ENCODE measurements at places on chromosomes 4 and X. TPM values are rescaled to one million over a fixed set of nuclear protein-coding genes. Genes with fewer than 3 reads are reported as not detected.

DNA sequence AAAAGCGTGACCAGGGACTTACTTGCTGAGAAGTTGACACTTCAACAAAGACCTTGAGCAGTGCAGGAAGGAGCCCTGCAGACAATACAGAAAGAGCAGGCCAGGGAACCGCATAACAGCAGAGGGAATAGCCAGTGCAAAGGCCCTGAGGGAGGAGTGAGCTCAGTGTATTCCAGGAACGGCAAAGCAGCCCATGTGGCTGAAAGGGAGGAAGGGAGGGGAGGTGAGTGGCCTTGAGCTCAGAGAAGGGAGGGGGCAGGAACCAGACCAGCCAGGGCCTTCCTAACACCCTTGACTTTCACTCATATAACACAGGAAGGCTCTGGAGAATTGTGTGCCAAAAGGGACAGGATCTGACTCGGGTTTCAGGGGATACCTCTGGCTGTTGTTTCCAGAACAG lies 112.2 kb downstream of the BCOR start:
- H3K36me3 ChIP-seq, result no peaks in the 10 kb centered on the region
- no peak for DNase-seq
- H3K4me3 ChIP-seq, result no peak overlapping the region
- H3K27ac ChIP-seq, result no peak overlapping the region

- H3K4me3 ChIP-seq, result no peak overlapping the region
- H3K27ac ChIP-seq, result no peak overlapping the region
- no peaks in the 10 kb centered on the region for H3K27me3 ChIP-seq
- no peak for DNase-seq
- H3K4me1 ChIP-seq, result no peaks in the 10 kb centered on the region
- H3K36me3 ChIP-seq, result no peaks in the 10 kb centered on the region
Observed at GRCh38 chr4:42588909-42589308, 68.0 kb downstream of the ATP8A1 start.

DNA sequence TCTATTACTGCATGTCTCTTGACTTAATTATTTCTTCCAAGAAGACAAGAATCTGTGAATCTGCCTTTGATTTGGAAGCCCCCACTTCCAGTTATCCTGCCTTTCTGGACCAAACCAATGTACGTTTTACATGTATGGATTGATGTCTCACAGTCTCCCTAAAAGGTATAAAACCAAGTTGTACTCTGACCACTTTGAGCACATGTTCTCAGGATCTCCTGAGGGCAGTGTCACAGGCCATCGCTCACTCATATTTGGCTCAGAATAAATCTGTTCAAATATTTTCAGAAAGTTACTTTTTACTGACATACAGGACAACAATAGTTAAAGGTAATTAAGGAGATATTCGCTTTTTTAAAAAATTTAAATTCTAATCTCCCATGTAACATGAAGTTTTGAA lies 188.6 kb upstream of the CPXCR1 start:
- no peak overlapping the region for H3K4me3 ChIP-seq
- no peaks in the 10 kb centered on the region for H3K36me3 ChIP-seq
- no peak for DNase-seq
- H3K27me3 ChIP-seq, result no peaks in the 10 kb centered on the region
- H3K4me1 ChIP-seq, result no peaks in the 10 kb centered on the region
- no peak overlapping the region for H3K27ac ChIP-seq

DNA sequence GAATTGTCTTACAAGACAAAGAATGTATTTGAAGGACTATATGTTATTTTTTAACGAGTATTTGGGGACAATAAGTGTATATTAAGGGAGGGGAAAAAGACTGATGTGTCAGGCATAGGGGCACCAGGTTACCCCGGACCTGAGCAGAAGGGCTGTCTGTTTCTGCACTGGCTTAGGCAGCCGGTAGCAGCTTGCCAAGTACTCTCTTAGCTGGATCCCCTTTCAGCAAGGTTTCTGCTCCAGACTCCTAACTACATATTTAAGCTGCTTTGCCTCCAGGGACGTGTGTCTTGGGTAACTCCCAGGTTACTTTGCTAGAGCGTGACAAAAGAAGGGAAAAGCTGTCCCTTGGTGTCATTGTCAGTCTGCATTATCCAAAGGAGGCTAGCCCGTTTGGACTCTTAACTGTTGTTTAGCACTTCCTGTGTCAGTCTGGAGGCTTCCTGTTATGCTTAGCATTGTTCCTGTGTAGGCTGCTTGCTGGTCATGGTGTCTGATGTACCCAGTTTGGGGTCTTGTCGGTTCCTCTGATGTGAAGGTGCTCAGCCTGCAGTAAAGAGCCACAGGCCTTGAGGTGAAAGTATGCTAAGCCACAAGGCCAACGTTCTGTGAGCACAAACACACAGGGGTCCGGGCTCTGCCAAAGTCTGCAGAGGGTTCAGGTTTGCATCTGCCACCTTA lies 11.6 kb downstream of the CXCR3 start:
- no peak overlapping the region for H3K4me3 ChIP-seq

DNA sequence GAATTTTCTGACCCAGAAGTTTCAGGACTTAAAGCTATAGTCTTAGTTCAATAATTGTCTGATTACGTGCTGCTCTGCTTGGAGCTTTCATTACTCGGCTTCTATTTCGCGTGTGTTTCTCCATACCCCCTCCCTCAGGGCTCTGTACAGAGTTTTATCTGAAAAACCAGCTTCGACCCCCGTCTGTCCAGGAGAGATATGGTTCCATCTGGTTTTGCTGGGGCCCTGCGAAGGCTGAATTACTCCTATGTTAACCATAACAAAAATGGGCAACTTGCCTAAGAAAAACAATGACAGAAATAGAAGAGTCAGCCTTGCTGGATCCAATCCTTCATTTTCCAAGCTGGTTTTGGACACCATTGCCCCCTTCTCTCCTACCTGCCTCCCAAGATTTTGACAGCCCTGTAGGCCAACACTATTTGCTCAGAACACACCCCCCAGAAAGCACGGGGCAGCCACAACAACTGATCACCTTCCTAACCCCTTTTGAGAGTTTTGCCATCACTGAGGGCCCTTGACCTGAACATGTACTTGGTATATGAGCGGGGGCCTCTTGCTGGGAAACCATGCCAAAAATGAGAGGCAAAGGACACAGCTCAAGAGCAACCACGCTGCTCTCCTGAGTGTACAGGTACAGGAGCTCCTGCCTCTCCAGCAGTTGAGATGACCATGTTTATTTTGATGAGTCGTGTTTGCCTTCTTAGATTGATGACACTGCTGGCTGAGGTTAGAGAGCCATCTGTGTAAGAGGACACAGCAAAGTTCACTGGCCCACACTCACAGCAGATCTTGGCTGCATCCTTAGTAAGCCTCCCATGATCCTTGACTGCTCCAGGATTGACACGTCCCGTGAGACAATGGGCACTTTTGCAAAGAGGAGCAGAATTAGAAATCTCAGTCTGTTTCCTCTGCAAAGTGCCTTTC lies 36.2 kb upstream of the ATP6AP2 start:
- H3K4me3 ChIP-seq, result no peak overlapping the region
- no peaks in the 10 kb centered on the region for H3K36me3 ChIP-seq
- H3K4me1 ChIP-seq, result no peaks in the 10 kb centered on the region
- no peak overlapping the region for H3K27ac ChIP-seq
- H3K27me3 ChIP-seq, result no peaks in the 10 kb centered on the region

GRCh38 chr4:114192854-114193253 lies 213.4 kb upstream of the ARSJ start:
- no peak for DNase-seq
- H3K36me3 ChIP-seq, result no peaks in the 10 kb centered on the region
- no peaks in the 10 kb centered on the region for H3K4me1 ChIP-seq
- no peak overlapping the region for H3K27ac ChIP-seq
- H3K27me3 ChIP-seq, result no peaks in the 10 kb centered on the region

DNA sequence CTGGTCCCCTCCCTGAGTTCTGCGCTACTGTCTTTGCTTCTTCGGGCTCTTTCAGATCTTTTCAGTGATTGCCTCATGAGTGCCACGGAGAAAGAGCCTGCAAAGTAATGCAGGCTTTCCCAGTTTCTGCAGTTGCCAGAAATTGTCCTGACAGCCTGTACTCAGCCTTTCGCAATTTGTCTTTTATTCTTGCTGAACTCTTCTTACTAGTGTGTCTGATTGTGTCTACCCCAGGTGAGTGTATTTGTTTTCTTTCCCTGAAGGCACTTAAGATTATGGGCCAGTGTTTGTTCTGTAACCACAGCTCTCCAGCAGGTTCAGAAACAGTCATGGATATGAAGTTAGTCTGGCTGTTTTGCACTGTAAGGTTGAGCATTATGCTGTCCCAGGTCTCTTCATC lies 47.1 kb downstream of the FAM193A start:
- H3K4me3 ChIP-seq, result no peak overlapping the region
- no peaks in the 10 kb centered on the region for H3K27me3 ChIP-seq
- no peak overlapping the region for H3K27ac ChIP-seq
- no peak for DNase-seq

Gene IL2
- total RNA-seq, result 0.57 TPM

DNA sequence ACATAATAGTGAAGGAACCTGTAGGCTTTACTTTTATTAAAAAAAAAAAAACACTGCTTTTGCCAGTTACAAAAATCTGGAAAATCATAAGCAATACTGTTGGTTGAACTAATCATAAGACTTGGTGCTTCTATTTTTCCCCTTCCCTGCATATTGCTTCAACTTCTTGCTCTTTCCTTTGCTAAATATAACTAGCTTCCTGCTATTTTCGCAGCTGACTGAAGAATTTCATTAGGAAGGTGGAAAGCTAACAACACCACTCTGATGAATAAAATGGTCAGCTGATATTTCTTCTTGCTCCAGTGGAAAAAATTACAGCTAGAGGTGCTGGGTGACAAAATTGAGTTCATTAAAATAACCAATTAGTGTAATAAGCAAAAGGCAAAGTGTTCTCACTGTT lies 39.3 kb downstream of the MEPE start:
- no peaks in the 10 kb centered on the region for H3K36me3 ChIP-seq
- DNase-seq, result no peak

- H3K27me3 ChIP-seq, result no peaks in the 10 kb centered on the region
- peak overlapping the region; percentile 14 for H3K4me3 ChIP-seq
- peaks cover 76% of the 10 kb centered on the region for H3K4me1 ChIP-seq
- no peaks in the 10 kb centered on the region for H3K36me3 ChIP-seq
Observed at GRCh38 chr4:140091305-140091704, 62.7 kb downstream of the MAML3 start.

Gene FAM53A
- total RNA-seq, result 7.0 TPM

DNA sequence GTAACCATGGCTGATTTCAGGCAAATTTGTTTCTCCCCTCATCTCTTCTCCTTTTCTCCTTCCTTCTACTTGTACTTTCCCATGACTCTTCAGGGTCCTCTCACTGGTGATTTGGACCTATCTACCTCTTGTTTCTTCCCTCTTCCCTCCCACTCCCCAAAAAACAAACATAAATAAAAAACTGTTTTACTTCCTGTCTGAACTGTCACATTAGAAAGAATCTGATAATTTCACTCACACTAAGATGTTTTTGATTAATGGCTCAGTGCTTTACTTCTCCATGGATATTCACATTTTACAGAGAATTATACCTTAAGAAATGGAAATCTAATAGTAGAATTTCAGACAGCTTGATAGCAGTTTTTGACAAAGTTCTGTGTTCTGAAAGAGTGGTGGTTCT lies 7.2 kb downstream of the STK26 start:
- no peaks in the 10 kb centered on the region for H3K27me3 ChIP-seq
- H3K4me3 ChIP-seq, result no peak overlapping the region
- peaks cover 8% of the 10 kb centered on the region for H3K4me1 ChIP-seq
- no peak overlapping the region for H3K27ac ChIP-seq
- H3K36me3 ChIP-seq, result no peaks in the 10 kb centered on the region

Gene ADGRL3
- 0.23 TPM for total RNA-seq

Gene PSAPL1
- not detected for total RNA-seq

GRCh38 chr4:156413239-156414135 lies 459.8 kb upstream of the CTSO start:
- no peaks in the 10 kb centered on the region for H3K36me3 ChIP-seq
- no peaks in the 10 kb centered on the region for H3K27me3 ChIP-seq
- no peak overlapping the region for H3K4me3 ChIP-seq
- H3K4me1 ChIP-seq, result no peaks in the 10 kb centered on the region

Gene NUDT11
- 11.9 TPM for total RNA-seq

- no peaks in the 10 kb centered on the region for H3K4me1 ChIP-seq
- no peak for DNase-seq
- no peak overlapping the region for H3K4me3 ChIP-seq
- H3K36me3 ChIP-seq, result no peaks in the 10 kb centered on the region
- H3K27me3 ChIP-seq, result no peaks in the 10 kb centered on the region
Observed at GRCh38 chr4:183832776-183833450, 72.2 kb upstream of the STOX2 start.

- H3K36me3 ChIP-seq, result no peaks in the 10 kb centered on the region
- no peak overlapping the region for H3K4me3 ChIP-seq
- no peaks in the 10 kb centered on the region for H3K4me1 ChIP-seq
- H3K27me3 ChIP-seq, result no peaks in the 10 kb centered on the region
Observed at GRCh38 chrX:78650906-78651437, 8.2 kb downstream of the RTL3 start.

Gene SSX4B
- 0.15 TPM for total RNA-seq

GRCh38 chr4:185764876-185765275 lies 47.1 kb downstream of the SORBS2 start:
- no peaks in the 10 kb centered on the region for H3K27me3 ChIP-seq
- no peaks in the 10 kb centered on the region for H3K36me3 ChIP-seq
- no peaks in the 10 kb centered on the region for H3K4me1 ChIP-seq

- H3K36me3 ChIP-seq, result no peaks in the 10 kb centered on the region
- no peaks in the 10 kb centered on the region for H3K27me3 ChIP-seq
- H3K4me1 ChIP-seq, result no peaks in the 10 kb centered on the region
Observed at GRCh38 chrX:153455571-153455970, 9.7 kb upstream of the TREX2 start.

DNA sequence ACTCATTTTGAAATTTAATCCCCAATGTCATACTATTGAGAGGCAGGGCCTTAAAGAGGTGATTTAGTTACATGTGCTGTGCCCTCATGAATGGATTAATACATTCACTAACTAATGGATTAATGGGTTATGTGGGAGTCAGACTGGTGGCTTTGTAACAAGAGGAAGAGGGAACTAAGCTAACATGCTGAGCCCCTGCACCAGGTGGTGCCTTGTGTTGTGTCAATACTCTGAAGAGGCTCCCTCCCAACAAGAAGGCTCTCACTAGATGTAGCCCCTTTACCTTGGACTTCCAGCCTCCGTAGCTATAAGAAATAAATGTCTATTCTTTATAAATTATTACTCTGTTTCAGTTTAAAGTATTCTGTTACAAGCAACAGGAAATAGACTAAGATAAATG lies 411.9 kb upstream of the EMCN start:
- H3K27me3 ChIP-seq, result no peaks in the 10 kb centered on the region
- no peak overlapping the region for H3K27ac ChIP-seq

Gene EPHA5
- total RNA-seq, result 1.9 TPM

GRCh38 chr4:150593996-150594395 lies 12.0 kb downstream of the MAB21L2 start:
- no peak overlapping the region for H3K4me3 ChIP-seq
- no peaks in the 10 kb centered on the region for H3K4me1 ChIP-seq
- H3K27me3 ChIP-seq, result no peaks in the 10 kb centered on the region
- H3K36me3 ChIP-seq, result no peaks in the 10 kb centered on the region

Gene FGF13
- total RNA-seq, result not detected

Gene TMPRSS11F
- total RNA-seq, result not detected

Gene AREG
- total RNA-seq, result 0.54 TPM

- H3K27me3 ChIP-seq, result no peaks in the 10 kb centered on the region
- no peak overlapping the region for H3K27ac ChIP-seq
- no peaks in the 10 kb centered on the region for H3K36me3 ChIP-seq
- H3K4me3 ChIP-seq, result no peak overlapping the region
- DNase-seq, result no peak
Observed at GRCh38 chrX:135981668-135982067, 3.6 kb upstream of the SLC9A6 start.

Gene WDR17
- total RNA-seq, result 4.2 TPM
